ENCODE measurements at places on chromosomes 6 and 20.

DNA sequence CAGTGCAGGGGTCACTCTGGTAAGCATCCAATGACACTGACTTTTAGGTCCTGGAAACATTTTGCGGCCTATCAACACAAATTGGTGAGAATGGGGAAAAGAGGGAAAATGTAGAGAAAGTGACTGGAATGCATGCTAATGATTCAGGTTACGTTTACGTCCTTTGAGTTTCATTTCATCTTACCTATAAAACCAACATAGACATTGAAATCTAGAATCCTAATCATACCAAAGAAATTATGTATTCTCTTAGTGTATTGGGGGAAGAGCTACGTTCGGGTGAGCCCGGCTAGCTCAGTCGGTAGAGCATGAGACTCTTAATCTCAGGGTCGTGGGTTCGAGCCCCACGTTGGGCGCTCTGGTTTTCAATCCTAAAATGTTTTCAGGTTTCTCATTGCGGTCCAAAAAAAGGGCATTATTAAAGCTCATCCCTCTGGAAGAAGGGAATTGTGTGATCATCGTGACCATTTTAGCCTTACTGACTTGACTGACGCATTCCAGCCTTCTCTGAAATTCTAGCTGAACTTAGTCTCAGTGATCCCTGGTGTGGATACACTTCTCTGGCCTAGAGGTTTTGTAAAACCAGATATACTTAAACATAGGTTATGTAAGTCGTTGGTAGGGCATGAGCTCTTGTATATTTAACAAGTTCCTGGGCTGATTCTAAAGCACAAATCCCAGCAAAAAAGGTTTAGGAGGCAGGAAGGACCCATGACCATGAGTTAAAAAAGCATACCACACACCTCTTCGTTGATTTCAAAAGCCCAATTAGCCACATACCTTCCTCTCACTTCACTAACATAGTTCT, 18.3 kb downstream of the HMGN4 start:
- DNase-seq, result peak; percentile 39

GRCh38 chr20:53260591-53260990, 288.4 kb downstream of the TSHZ2 start:
- DNase-seq, result no peak

GRCh38 chr6:90898763-90899162, 311.9 kb upstream of the MAP3K7 start:
- DNase-seq, result no peak

DNA sequence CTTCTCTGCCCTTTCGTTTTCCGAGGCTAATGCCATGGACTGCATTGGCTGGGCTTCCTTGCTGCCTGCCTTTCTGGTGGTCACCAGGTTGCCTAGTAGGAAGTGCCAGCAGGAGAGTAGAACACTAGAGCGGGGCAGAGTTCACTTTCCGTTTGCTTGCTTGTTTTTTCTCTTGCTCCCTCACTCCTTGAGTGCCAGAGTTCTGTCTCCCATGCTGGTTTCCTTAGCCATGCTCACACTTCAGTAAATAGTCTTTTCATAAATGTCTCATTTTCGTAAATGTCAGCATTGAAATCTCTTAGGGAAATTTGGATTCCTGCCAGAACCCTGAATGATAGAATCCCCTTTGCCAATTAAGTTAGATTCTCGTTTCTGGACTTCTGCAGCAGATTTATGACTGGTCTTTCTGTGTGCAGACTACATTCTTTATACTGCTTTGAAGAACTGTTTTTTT, 63.9 kb downstream of the FAM83B start:
- no peak for DNase-seq

- no peak for DNase-seq
Measured at GRCh38 chr20:31569163-31570020, 35.7 kb upstream of the ID1 start.

GRCh38 chr6:7140631-7141378, 33.0 kb downstream of the RREB1 start:
- DNase-seq, result peak; percentile 67

GRCh38 chr20:23226612-23227265, 123.9 kb upstream of the NXT1 start:
- no peak for DNase-seq

- no peak for DNase-seq
Measured at GRCh38 chr6:129651291-129651691, 58.7 kb downstream of the ARHGAP18 start.

- DNase-seq, result no peak
Measured at GRCh38 chr6:6771224-6771945, 182.9 kb downstream of the LY86 start.

GRCh38 chr20:45925821-45926506, 8.5 kb upstream of the PCIF1 start:
- DNase-seq, result no peak

- no peak for DNase-seq
Measured at GRCh38 chr6:43016943-43017334, 2.9 kb downstream of the KLHDC3 start.

- DNase-seq, result no peak
Measured at GRCh38 chr6:37210313-37210968, 40.5 kb downstream of the PIM1 start.

DNA sequence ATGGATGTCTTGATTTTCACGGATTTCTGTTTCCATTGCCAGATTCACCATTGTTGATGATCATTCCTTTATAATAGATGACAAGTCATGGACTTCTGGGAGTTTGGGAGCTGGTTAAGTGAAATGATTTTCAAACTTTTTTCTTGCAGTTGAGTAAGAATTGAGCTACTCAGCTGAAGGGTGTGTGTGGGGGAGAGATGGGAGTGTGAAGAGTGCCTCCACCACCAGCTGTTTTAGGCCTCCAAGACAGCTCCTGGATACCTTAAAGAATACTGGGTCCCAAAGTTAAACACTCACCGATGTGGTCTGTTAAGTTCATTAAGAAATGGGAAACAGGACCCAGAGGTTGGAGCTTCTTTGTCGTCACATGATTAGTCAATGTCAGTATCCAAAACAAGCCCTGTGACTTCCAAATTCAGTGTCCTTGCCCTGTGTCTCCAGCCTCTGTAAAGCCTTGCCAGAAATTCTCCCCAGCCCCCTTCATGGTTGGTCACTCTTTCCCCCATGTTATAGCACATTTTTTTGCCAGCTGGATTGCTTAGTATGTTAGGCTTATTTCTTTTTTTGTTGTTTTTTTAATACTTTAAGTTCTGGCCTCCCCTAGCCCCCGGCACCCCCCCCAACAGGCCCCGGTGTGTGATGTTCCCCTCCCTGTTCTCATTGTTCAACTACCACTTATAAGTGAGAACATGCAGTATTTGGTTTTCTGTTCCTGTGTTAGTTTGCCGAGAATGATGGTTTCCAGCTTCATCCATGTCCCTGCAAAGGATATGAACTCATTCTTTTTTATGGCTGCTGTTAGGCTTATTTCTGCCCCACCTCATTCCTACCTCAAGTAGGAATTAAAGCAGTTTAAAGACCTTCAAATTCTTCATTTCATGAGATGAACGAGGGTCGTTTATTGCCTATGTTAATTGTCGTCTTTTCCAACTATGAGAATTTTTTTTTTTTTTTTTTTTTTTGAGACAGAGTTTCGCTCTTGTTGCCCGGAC, 26.9 kb downstream of the BICRAL start:
- DNase-seq, result no peak

DNA sequence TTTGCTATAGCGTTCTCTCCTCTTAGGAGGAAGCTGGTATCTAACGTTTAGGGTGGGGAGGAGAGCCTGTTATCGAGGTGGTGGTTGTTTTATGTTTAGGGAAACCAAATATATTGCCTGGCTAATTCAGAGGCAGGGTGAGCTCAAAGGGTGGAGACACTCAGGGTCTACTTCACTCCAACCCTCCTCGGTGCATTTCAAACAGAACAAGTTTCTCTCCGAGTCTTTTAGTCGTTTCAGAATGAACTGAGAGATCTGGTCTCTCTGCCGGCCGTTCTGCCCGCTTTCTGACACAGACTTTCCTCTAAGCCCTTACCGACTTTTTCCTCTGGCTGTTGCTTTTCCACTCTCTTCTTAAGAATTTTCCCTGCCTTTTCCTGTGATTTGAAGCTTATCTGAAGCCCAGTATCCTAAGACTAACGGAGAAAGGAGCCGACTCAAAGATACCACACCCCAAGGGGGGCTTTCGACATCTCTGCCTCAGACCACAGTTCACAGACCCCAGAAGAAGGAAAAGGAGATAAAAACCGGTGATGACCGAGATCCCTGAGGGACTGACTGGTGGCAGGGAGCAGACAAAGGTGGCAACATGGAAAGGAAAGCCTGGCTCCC, 865 bp downstream of the STK38 start:
- no peak for DNase-seq

DNA sequence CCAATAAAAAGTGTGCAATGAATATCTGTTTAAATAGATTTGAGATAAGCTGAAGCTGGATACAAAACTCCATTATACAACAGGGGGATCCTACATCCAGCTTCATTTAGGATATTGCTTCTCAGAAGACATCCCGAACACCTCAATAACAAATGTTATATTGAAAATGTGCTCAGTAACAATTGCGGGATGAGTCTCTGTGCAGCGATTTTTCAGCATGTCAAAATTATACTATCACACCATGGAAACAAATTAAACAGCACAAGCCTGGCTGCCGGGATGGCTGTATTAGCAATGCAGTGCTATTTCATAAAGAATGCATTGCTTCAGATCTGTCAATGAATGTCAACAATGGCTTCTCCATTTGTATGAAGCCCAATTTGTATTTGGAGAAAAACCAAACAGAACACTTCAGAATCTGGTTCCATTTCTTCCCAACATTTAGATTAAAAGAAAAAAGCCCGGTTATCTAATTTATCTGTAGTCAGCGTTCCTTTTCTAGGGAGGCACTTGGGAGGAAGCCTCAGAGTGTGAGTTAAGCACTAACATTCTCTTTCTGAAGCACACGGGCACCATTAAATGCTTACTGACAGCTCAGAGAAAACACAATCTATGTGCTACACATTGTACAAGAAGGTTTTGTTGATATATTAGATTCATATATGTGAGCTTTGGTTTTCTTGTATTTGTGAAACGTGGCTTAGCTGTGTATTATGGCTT, 310.9 kb upstream of the AGPAT4 start:
- no peak for DNase-seq

- no peak for DNase-seq
Measured at GRCh38 chr6:114121913-114122662, 151.1 kb upstream of the HDAC2 start.

DNA sequence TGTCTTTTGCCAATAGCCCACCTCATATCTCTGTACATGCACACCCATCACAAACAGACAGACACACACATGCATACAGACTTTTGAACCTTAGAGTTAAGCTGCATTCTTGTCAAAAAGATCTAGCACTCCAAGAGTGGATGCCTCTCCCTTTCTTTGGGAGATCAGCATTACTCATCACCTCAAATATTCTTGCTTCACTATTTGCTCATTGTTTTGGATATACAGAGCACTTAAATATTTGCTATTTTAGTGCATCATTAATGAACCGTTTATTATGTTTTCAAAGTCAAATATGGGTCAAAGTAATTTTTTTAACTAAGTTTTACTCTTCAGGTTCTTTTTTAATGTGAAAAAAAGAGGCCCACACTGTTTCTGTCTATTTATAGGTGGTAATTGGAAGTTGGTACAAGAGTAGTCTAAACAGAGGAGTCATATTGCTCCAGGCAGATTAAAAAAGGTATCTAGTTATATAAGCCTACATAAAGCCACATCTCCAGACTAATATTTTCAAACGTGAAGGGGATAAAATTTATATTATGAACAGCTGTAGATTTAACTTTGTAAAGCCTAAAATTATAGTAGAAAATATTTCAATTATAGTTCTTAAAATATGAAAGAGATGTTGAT, 102.6 kb downstream of the FLRT3 start:
- no peak for DNase-seq

GRCh38 chr6:159119791-159120190, 49.4 kb upstream of the FNDC1 start:
- no peak for DNase-seq

DNA sequence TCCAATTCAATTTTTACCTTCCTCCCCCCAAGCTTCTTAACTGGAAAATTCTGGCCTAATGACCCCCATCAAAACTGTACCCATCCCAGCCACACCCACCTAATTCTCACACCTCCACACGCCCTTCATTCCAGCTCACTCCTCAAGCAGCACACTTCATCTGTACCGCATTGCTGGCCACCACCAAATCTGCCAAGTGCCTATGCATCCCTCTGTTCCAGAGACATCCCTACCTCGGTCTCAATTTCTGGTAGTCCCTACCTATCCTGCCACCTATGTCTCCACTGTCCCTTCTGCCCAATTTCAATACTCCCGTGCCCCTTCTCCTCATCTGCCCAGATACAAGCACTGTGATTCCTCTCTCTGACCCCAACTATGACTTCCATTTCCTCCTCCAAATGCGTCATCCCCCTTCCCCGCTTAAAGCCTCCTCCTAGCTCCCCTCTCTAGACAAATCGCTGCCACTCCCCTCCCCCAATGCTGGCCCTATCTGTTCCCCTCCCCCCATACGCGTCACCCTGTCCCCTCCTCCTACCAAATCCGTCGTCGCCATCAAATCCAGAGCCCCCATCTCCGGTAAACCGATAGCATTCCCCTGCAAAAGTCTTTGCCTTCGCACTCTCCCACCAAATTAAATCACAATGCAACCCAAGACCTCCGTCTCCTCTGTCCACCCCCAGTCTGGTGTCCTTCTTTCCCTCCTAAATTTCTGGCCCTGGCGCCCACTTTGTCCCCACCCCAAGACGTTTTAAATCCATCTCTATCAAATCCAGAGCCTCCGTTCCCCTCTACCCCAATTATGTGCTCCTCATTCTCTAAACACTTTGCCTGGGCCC, 1.2 kb downstream of the MTCH1 start:
- peak; percentile 30 for DNase-seq

GRCh38 chr20:54566031-54566688, 90.8 kb downstream of the DOK5 start:
- no peak for DNase-seq

GRCh38 chr20:48621376-48622078, 206.3 kb downstream of the PREX1 start:
- no peak for DNase-seq

GRCh38 chr6:126113261-126113660, 126.9 kb downstream of the TRMT11 start:
- no peak for DNase-seq

- DNase-seq, result no peak
Measured at GRCh38 chr20:59958626-59959025, 403 bp downstream of the CDH26 start.

- no peak for DNase-seq
Measured at GRCh38 chr6:44660561-44661220, 273.2 kb downstream of the CDC5L start.

- no peak for DNase-seq
Measured at GRCh38 chr6:96465321-96465903, 56.2 kb upstream of the UFL1 start.

GRCh38 chr6:19798362-19798761, 38.8 kb upstream of the ID4 start:
- no peak for DNase-seq

DNA sequence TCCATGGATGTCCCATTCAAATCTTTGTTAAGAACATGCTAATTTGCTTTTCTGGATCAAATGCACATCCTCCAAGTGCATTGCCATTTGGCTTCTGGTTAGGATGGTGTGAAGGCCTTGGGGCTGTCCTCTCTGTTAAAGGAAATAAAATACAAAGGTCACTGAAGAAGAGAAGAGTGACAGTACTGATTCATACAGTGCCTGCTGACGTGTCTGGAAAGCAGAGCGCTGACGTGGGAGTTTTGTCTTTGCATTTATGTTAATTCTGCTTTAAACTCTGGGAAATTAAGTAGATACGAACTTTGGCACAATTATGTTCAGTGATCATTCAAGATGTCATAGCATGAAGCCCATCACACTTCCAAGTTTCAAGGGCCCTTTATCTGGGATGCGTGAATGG, 33.2 kb downstream of the SYNDIG1 start:
- DNase-seq, result no peak

- no peak for DNase-seq
Measured at GRCh38 chr20:39541136-39541803, 579.1 kb downstream of the DHX35 start.

- no peak for DNase-seq
Measured at GRCh38 chr6:151015101-151015700, 149.7 kb downstream of the MTHFD1L start.

Data from stimulated activated CD8-positive, alpha-beta memory T cell treated with anti-CD3 and anti-CD28 coated beads, Interleukin-7, amount 100 ng/mL, for 48 hours (primary cell).